ENCODE measurements at places on chromosomes 3 and 15. TPM values are rescaled to one million over a fixed set of nuclear protein-coding genes. Genes with fewer than 3 reads are reported as not detected.

GRCh38 chr15:68592544-68592943 lies 13.8 kb downstream of the CORO2B start:
- H3K27ac ChIP-seq = no peak overlapping the region
- H3K4me1 ChIP-seq = peaks cover 30% of the 10 kb centered on the region
- no peaks in the 10 kb centered on the region for H3K36me3 ChIP-seq
- H3K4me3 ChIP-seq = no peak overlapping the region
- H3K27me3 ChIP-seq = peaks cover 3% of the 10 kb centered on the region

GRCh38 chr15:35697549-35698299 lies 151.8 kb upstream of the DPH6 start:
- H3K4me3 ChIP-seq = no peak overlapping the region
- no peaks in the 10 kb centered on the region for H3K4me1 ChIP-seq
- no peak overlapping the region for H3K27ac ChIP-seq
- peaks cover 2% of the 10 kb centered on the region for H3K27me3 ChIP-seq
- DNase-seq = no peak

- H3K36me3 ChIP-seq = no peaks in the 10 kb centered on the region
- H3K27me3 ChIP-seq = peaks cover 2% of the 10 kb centered on the region
- peak within 1 kb of the TSS; percentile 92 for H3K4me3 ChIP-seq
- peak within 1 kb of the TSS; percentile 60 for H3K27ac ChIP-seq
- peaks cover 15% of the 10 kb centered on the region for H3K4me1 ChIP-seq
Measured at GRCh38 chr3:192727032-192727847, at the start of gene FGF12. Gene FGF12, minus strand, starts transcription at chr3:192727541.

DNA sequence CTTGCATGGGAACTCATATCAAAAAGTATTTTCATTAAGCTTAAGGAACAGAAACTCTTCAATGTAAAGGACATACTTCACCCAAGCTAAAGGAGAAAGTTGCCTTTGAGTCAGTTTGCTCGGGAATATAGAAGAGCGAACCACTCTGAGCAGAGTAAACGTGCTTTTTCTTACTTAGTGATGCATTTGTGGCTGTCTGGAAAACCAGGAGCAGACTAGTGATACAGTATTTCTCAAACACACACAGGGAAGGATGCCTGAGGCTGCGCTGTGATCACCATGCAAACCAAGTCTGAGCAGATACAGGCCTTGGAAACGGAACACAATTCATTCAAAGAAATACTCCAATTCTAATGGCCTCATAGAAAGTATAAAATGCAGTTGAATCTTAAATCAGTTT lies 121.0 kb upstream of the CDIN1 start:
- H3K4me3 ChIP-seq = no peak overlapping the region
- no peak for DNase-seq
- H3K27me3 ChIP-seq = no peaks in the 10 kb centered on the region
- no peaks in the 10 kb centered on the region for H3K4me1 ChIP-seq
- no peak overlapping the region for H3K27ac ChIP-seq

DNA sequence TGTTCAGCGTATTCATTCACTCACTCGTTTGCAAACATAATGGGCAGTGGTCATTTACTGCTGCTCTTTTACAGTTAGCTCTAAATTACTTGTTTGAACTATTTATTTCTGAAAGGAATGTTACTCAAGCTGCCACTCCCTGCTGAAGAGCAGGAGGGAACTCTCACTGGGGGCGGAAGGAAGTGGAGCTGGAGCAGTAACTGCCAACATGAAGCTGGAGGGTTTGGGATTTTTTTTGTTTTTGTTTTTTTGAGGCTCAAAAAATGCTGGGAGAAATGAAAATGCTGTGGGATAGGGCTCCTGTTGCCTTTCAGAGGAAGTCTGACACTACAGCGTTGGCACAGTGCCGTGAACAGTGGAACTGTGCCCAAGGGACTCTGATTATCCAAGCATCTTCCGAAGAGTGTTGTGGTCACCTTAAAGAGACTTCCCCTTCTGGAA lies 44.1 kb downstream of the SENP2 start:
- peaks cover 2% of the 10 kb centered on the region for H3K4me1 ChIP-seq
- H3K27ac ChIP-seq = peak overlapping the region; percentile 40
- H3K36me3 ChIP-seq = no peaks in the 10 kb centered on the region
- peaks cover 4% of the 10 kb centered on the region for H3K27me3 ChIP-seq
- DNase-seq = no peak

GRCh38 chr3:73500321-73500720 lies 124.4 kb downstream of the PDZRN3 start:
- peaks cover 38% of the 10 kb centered on the region for H3K4me1 ChIP-seq
- H3K27me3 ChIP-seq = no peaks in the 10 kb centered on the region
- H3K36me3 ChIP-seq = peaks cover 4% of the 10 kb centered on the region

SPINK8 gene
- total RNA-seq = not detected

DNA sequence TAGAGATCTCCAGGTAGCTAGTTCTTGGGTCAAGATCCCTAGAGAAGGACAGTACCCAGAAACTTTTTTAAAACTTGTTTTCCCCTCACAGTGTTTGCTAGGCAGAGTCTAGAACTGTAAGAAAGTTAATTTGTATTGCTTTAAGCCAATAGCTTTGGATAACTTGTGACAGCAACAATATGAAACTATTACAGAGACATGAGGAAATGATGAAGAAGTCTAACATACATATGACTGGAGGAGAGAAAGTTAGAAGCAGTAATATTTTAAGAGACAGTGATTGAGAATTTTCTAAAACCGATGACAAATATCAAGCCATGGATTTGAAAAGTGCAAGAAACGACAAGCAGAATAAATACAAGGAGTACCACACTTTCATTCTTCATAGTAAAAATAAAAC lies 10.0 kb downstream of the HMG20A start:
- no peak overlapping the region for H3K4me3 ChIP-seq
- H3K27ac ChIP-seq = no peak overlapping the region
- no peaks in the 10 kb centered on the region for H3K36me3 ChIP-seq
- H3K4me1 ChIP-seq = no peaks in the 10 kb centered on the region
- no peaks in the 10 kb centered on the region for H3K27me3 ChIP-seq

- H3K27me3 ChIP-seq = peaks cover 2% of the 10 kb centered on the region
- no peak overlapping the region for H3K27ac ChIP-seq
- H3K4me3 ChIP-seq = no peak overlapping the region
- DNase-seq = no peak
- no peaks in the 10 kb centered on the region for H3K36me3 ChIP-seq
Measured at GRCh38 chr3:157300981-157301663, 135.5 kb upstream of the PTX3 start.

DNA sequence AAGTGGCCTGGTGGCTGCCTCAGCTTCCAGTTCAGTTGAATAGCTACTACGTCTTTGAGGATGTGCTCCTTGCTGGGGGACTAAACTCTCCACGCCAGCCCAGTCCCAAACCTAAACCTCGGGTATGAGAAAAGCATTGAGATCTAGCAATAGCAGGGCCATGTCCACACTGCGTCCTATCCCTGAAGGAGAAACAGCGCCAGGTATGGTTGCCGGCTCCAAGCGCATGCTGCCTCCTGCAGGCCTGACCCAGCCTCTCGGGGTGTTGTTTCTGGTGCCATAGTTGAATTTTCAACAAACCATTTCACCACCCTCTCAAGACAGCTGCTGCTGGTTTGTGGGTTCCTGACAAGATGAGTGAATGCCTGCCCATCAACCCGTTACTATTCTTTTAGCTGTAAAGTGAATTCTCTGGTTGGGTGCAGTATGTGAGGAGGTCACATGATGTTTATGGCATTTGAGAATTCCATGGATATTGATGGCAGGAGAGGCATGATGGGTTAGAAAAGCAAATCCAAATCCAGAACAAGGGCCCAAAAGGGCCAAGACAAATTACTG lies 13.0 kb upstream of the SLC28A1 start:
- no peak overlapping the region for H3K4me3 ChIP-seq
- H3K36me3 ChIP-seq = peaks cover 4% of the 10 kb centered on the region
- peaks cover 3% of the 10 kb centered on the region for H3K27me3 ChIP-seq
- DNase-seq = no peak
- no peak overlapping the region for H3K27ac ChIP-seq

CCRL2 gene
- total RNA-seq = not detected

PLA2G4B gene
- 17.9 TPM for total RNA-seq

- no peak overlapping the region for H3K4me3 ChIP-seq
- H3K4me1 ChIP-seq = peaks cover 4% of the 10 kb centered on the region
- H3K36me3 ChIP-seq = no peaks in the 10 kb centered on the region
- no peak for DNase-seq
- peaks cover 3% of the 10 kb centered on the region for H3K27me3 ChIP-seq
- H3K27ac ChIP-seq = no peak overlapping the region
Measured at GRCh38 chr15:85941186-85941855, 138.3 kb upstream of the AGBL1 start.

SLC38A3 gene
- not detected for total RNA-seq

DNA sequence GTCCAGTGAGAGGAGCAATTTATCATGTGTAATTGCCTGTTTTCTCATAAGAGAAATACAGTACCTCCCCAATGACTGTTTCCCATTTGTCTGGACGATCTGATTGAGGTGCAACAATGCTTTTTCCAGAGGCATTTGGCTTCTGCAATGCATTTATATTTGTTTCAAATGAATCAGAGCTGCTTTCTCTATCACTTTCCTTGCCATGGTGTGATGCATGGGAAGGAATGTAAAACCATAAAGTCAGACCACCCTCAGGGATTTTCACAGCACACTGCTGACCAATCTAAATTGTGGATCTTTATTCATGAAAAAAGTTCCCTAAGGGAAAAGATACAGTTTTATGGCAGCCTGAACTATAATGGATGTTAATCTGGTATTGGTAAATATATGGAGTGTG lies 333.0 kb downstream of the ZNF385D start:
- no peak for DNase-seq
- H3K27me3 ChIP-seq = no peaks in the 10 kb centered on the region
- no peak overlapping the region for H3K27ac ChIP-seq
- H3K4me3 ChIP-seq = no peak overlapping the region

MED12L gene
- 7.8 TPM for total RNA-seq

P3H2 gene
- total RNA-seq = 28.6 TPM

GRCh38 chr3:37640636-37641375 lies 220.9 kb upstream of the CTDSPL start:
- H3K27ac ChIP-seq = no peak overlapping the region
- no peak for DNase-seq
- H3K4me3 ChIP-seq = no peak overlapping the region
- H3K27me3 ChIP-seq = no peaks in the 10 kb centered on the region
- no peaks in the 10 kb centered on the region for H3K36me3 ChIP-seq

Measured in glutamatergic neuron (in vitro differentiated cells).